A172 (cell line): ENCODE measurements at places on chromosomes 13 and 19. TPM values are rescaled to one million over a fixed set of nuclear protein-coding genes. Genes with fewer than 3 reads are reported as not detected.

GRCh38 chr19:11479090-11479897 lies 1.6 kb downstream of the ELAVL3 start:
- no peak for DNase-seq

The MBD3L3 gene
- not detected in 2 replicates for total RNA-seq

The SIGLEC12 gene
- total RNA-seq, result not detected in 2 replicates

The ZNF835 gene
- not detected in 2 replicates for total RNA-seq
